ENCODE measurements at places on chromosomes 13 and 19.
A peak's percentile ranks its signal among the peaks of the same experiment; 100 is the strongest.

DNA sequence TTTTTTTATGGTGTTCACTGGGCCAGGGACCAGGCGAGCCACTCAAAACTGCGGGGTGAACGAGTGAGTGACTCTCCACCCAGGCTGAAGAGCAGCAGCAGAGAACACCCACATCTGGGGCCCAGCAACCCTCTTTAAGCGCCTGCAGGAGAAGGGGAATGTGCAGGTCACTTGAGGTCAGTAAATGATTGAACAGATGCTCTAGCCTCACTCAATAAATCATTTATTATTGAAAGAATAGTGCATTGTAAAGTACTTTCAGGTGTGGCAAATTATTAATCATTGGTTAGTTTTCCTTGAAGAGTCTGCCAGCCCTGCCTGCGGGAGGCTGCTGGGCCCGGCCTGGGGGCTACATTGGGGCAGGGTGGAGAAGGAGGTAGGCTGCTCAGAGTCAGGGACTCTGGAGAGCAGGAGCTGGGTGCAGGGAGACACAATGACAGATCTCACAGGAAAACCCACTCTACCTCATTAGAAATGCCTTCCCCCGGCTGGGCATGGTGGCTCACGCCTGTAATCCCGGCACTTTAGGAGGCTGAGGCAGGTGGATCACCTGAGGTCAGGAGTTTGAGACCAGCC, 42.5 kb downstream of the ABCC4 start:
- no peak for DNase-seq

DNA sequence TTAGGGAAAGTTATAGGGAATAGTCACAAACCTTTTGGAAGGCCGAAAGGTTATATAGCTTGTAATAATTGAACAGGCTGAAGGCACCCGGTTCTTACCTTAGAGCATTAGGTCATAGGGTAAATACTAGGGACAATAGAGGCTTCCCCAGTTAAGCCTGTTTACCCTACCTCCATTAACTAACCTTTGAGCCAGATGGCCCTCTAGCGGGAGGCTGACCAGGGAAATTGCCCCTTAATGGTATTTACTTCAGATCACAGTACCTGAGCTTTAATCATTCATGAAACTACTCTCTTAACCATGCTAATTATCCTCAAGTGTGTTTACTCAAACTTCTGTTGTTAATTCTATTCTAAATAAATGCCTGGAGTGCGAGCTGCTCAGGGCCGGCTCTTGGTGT, 20.4 kb upstream of the ZNF83 start:
- DNase-seq = peak; percentile 18

- DNase-seq = no peak
Observed at GRCh38 chr13:85420136-85420535, 379.1 kb downstream of the SLITRK6 start.

GRCh38 chr13:109572389-109572788, 214.0 kb downstream of the IRS2 start:
- no peak for DNase-seq

GRCh38 chr19:4596033-4596904, 36.8 kb upstream of the SEMA6B start:
- no peak for DNase-seq

- no peak for DNase-seq
Observed at GRCh38 chr13:36107521-36107920, 23.7 kb downstream of the DCLK1 start.

DNA sequence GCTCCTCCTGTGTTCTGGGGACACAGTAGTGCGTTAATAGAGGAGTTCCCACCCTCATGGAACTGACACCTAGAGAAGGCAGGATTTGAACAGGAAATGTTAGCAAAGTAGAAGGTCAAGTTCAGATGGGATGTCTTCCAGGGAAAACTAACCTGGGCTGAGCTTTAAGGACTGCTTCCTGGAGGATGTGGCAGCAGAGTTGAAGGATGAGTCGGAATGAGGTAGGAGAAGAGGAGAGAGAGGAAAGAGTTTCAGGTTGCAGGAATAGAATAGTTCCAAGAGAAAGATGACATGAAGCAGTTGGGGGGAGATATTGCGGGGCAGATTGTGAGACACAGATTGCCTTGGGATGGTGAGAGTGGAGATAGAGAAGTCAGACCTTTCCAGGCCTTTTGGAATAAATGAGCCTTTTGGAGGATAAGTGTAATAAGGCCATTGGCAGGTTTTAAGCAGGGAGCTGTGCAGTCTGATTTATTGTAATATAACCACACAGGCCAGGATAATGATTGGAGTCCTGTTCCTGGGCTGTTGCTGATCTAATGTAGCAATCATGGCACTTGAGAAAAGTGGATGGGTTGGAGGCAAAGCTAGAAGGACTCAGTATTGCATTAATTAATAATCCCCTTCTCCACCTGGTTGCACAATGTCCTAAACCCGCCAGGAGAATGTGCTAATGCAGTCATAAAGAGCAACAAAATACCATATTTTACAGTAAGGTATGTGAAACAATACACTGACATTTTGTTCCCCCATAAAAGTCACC, 205.4 kb downstream of the SHISA2 start:
- DNase-seq = no peak

GRCh38 chr13:41995336-41995735, 34.4 kb upstream of the VWA8 start:
- no peak for DNase-seq

- no peak for DNase-seq
Observed at GRCh38 chr13:18946738-18947137, 234.9 kb downstream of the TUBA3C start.

DNA sequence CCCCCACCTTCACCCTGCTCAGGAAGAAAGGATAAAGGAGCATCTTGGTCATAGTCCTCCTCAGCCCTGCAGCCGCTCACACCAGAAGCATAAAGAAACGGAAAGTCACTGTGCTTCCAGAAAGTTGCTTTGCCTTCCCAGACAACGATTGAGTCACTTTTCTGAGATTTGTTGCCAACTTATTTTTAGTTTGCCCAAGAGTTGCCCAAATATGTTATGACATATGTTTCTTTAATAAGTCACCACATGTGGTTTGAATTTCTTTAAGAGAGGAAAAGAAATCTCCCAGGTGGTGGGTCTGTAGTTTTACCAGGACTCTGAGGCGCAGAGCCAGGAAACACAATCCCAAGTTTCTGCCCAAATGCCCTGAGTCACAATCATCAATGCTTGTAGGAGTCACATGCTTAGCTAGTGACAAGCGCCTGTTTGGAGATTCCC, 63.4 kb upstream of the LRCH1 start:
- no peak for DNase-seq

DNA sequence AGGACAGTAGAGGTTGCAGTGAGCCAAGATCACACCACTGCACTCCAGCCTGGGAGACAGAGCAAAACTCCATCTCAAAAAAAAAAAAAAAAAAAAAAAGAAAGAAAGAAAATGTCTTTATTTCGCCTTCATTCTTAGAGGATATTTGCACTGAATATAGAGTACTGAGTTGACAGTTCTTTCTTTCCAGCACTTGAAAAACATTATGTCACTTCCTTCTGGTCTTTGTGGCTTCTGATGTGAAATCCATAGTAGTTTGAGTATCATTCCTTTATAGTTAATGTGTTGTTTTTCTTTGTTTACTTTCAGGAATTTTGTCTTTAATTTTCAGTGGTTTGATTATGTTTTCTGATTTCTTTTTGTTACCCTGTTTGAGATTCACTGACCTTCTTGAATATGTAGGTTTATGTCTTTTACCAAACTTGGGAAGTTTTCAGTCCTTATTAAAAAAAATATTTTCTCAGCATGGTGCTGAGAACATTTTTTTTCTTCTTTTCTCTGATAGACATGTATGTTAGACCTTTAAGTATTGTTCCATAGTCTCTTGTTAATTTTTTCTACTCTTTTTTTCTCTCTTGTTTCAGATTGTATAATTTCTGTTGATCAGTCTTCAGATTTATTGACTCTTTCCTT, 50.1 kb downstream of the PCCA start:
- DNase-seq = no peak

- DNase-seq = no peak
Observed at GRCh38 chr19:17027535-17027975, 945 bp upstream of the CPAMD8 start.

- peak; percentile 71 for DNase-seq
Observed at GRCh38 chr19:4400135-4400936, at the start of gene SH3GL1. Gene SH3GL1, minus strand, starts transcription at chr19:4400547. Its CDS starts 179 bp downstream, at chr19:4400368.

- DNase-seq = no peak
Observed at GRCh38 chr13:58583966-58584365, 952.4 kb downstream of the PCDH17 start.

- no peak for DNase-seq
Observed at GRCh38 chr13:55577847-55578210, 1562.9 kb upstream of the PRR20A start.

DNA sequence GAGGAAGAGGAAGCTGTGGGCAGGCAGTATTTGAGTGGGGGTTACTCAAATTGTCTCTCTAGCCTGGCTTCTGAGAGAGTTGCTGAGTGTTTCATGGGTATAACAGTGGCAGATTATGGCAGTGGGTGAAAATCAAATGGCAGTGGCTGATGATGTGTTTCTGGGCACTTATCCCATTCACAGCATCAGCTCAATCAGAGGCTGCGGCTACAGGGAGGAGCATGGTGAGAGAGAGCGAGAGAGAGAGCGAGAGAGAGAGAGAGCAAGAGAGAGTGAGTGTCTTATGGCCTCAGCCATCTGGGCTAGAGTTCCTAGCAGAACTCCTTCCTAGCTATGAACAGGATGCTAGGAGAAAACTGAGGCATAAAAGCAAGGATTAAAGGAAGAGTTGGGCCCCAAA, 178.9 kb downstream of the OLFM4 start:
- DNase-seq = no peak

GRCh38 chr19:1921825-1922224, 16.6 kb downstream of the ADAT3 start:
- no peak for DNase-seq

GRCh38 chr13:77431449-77431848, 104.1 kb upstream of the SCEL start:
- DNase-seq = no peak

GRCh38 chr19:29873801-29874575, 62.2 kb downstream of the CCNE1 start:
- DNase-seq = no peak

DNA sequence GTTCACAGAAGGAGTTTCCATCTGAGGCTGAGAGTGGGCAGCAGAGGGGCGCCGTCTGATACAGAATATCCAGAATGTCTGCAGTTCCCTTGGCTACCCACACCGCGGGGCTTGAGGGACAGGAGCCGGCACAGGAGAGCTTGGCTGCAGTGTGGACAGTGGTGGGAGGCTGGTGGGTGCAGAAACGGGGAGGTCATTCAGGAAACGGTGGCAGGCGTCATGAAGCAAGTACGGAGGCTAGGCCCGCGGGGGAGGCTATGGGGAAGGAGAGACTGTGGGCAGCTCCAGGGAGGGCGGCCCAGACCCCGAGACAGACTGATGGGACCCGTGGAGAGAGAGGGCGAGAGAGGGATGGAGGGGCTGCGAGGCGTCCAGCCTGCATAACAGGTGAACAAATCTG, 55.2 kb upstream of the UQCRFS1 start:
- DNase-seq = no peak

DNA sequence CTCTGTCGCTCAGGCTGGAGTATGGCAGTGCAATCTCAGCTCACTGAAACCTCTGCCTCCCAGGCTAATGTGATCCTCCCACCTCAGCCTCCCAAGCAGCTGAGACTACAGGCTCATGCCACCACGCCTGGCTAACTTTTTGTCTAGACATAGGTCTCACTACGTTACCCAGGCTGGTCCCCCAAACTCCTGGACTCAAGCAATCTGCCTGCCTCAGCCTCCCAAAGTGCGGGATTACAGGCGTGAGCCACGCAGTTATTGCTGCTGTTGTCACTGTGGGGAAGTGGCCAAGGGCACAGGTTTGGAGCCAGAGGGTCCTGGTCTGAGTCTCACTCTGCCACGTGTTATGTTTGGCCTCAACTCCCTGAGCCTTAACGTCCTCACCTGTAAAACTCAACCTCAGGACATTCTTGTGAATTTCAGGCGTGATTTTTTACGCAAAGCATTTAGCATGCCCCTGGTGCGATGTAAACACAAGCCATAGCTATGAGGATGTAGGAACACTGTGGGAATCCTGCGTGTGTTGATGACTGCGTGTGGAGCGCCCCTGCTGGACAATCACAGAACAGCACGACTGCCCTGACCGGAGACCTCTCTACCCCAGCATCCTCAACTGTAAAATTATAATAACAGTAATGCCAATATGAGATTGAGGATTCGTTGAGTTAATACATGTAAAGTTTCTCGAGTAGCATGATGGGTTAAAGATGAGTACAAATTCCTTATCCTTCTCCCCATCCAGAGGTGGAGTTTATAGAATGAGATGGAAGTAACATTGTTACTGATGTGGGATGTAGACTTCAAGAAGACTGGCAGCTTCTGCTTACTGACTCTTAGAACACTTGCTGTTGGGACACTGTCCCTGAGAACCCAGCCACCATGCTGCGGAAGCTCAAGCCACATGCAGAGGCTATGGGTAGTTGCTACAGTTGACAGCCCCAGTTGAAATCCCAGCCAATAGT, 41.8 kb upstream of the PNMA8B start:
- DNase-seq = no peak

GRCh38 chr19:30513082-30513411, 140.9 kb downstream of the ZNF536 start:
- DNase-seq = no peak

DNA sequence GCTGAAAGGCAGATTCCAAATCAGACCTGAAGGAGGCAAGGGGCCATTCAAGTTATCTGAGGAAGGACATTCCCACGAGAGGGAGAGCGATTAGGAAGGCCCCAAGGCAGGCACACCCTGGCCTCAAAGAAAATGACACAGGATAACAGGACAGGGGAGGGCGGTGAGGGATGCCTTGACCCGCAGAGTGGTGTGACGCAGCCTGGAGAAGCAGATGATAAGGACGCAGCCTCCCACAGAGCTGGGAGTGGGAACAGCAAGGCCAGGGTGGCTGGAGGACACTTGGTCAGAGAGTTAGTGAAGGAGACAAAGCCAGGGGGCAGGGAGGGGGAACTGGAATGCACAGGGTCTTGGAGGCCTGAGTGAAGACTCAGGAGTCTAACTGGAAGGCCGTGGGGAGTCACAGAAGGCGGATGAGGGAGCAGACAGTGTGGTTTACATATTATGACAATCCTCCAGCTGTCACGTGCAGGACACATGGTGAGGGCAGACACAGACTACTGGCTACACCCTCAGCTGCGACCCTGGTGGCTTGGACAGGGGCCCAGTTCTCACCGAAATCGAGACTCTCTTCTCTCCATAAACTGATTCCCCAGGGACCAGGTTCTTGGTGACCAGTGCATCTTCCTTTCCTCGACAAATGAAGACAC, 5.8 kb upstream of the DYRK1B start:
- no peak for DNase-seq

DNA sequence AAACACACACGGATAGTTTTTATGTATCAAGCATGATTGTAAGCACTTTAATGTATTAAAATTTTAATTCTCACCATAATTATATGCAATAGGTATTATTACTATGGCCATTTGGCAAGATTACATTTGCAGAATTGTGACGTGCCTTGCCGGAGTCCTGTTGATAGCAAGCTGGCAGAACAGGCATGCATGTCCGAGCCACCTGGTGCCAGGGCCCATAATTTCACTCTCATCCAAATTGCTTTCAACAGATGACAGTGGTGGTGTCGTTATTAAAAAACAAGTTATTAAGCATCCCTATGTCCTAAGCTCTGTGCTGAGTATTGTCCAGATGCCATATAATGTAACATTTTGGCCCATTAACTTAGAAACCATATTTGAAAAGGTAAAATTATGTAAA, 374.3 kb downstream of the FOXO1 start:
- no peak for DNase-seq
